ENCODE measurements at places on chromosomes 12 and 14.

DNA sequence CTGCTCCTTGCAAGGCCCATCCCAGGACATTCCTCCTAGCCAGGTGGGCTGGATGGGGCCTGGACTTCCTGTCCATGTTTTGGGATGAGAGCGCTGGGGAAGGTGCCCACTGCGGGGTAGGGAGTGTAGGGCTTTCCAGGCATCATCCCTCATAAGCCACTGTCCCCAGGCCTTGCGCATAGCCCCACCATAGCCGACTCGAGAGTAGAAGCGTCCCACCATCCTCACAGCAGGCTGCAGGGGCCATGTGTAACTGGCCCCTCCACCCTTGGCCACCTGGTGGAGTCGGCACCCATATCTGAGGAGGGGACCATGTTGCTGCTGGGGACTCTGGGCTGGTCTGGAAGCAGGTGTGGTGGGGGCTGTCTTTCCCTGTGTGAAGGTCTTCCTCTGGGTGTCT lies 30.5 kb downstream of the SH2B3 start:
- DNase-seq: no peak

- DNase-seq: no peak
Observed at GRCh38 chr12:22919883-22920282, 294.9 kb downstream of the ETNK1 start.

DNA sequence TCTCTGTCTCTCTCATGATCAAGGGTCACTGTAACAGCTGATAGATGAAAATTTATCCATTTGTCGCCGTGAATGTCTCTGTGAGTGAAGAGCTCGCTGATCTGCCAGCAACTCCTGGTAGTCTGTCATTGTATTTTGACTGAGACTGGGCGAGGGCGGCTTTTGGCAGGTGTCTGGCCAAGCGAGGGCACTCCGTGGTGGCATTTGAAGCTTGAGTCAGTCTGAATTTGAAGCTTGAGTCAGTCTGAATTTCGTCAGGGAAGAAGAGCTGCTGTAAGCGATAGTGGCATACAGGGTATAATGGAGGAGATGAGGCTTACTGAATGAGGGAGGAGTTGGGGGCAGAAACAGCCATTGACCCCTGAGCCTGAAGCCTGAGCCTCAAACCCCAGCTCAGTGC lies 56.8 kb upstream of the FAM181A start:
- DNase-seq: no peak

- no peak for DNase-seq
Observed at GRCh38 chr12:132781938-132782337, 20.3 kb upstream of the ANKLE2 start.

DNA sequence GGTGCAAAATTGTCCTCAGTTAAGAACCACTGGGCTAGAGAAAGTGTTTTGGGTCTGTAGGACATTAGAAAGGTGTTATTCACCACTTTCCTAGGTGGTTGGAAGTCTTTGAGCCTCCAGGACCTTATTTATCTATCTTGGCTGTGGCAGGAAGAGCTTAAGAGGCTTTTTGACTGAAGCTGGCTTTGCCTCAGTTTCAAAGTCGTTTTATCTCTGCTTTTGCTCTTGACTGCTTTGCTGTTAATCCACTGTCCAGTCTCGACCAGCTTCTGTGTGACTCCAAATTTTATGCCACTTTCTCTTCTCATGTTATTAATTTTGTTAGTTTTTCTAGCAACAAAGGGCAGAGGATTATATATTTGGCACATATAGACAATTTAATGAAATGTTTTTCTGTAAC lies 60.3 kb downstream of the PPHLN1 start:
- no peak for DNase-seq

GRCh38 chr12:69007101-69007854 lies 74.3 kb upstream of the CPM start:
- no peak for DNase-seq

All from LNCaP clone FGC (cell line).